ENCODE measurements at places on chromosomes 6 and 20.

- DNase-seq = no peak
Observed at GRCh38 chr6:161951126-161951525, 677.3 kb upstream of the AGPAT4 start.

DNA sequence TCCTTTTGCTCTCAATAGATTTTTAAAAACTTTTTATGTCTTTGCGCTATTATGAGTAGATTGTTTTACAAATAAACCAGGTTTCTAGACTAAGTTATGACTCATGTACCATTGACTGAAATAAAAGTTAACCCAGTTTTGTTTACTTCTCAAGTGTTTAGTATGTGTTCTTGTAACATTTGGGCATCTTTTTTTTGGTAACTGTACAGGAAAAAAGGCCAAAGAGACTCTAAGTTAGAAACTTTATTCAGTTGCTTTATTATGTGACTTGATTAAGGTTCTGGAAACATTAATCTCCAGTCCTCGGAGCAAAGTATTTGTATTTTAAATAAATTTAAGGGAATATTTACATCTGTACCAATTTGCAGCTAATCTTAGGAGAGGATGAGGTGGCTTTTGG is 2.9 kb downstream of the NKAIN2 start:
- DNase-seq = no peak

DNA sequence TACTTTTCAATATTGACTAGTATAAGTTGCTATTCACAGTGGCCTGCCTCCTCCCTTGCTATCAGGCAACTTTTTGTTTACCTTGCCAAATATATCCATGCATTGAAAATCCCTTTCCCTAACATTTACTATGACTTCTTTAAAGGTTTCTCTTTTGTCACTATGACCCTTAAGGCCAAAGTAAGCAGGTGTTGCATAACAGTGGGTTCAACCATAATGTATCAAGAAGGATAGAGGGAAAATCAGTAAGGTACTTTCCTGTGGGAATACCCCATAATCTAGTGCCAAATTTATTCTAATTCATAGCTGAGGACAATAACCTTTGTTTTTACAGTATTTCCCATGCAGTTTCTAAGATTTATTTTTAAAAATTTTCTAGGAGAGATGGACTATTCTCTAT is 527.6 kb downstream of the CDKAL1 start:
- DNase-seq = no peak

- peak; percentile 91 for DNase-seq
Observed at GRCh38 chr6:90080876-90081481, 186.7 kb downstream of the GJA10 start.

- DNase-seq = no peak
Observed at GRCh38 chr6:41449399-41450245, 96.6 kb upstream of the FOXP4 start.

DNA sequence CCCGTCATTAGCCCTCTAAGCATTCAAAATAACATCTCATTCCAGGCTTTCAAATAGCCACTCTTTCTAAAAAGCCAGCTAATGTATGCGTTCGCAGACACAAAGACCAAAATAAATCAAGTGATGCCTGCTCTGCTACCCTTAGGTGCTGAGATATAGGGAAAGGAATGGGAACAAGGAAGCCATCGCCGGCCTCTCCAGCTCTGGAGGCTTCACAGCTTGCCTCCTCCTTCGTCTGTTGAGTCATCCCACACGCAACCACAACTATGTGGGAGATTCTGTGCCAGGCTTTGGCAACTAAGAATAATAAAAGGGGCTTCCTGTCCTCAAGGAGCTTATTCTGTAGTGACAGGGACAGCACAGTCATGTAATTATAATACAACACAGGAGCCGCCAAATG is 27.3 kb upstream of the SLC22A23 start:
- no peak for DNase-seq

DNA sequence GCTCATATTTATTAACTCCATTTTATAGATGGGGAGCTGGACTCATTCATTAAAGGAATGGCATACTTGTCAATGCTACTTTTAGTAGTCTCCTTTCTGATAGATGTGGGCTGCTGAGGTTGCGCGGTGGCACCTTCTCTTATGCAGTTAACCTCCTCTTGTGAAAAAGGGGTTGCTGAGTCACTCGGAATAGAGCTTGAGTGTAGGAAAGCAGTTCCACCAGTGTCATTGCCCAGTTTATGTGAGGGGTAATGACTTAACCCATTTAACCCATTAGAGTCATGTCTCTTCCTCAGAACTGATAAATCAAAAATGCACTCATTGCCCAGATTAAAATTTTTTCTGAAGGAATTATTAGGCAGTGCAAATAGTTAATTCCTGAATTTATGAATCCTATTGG is 6.3 kb downstream of the MAPK14 start:
- DNase-seq = peak; percentile 31

DNA sequence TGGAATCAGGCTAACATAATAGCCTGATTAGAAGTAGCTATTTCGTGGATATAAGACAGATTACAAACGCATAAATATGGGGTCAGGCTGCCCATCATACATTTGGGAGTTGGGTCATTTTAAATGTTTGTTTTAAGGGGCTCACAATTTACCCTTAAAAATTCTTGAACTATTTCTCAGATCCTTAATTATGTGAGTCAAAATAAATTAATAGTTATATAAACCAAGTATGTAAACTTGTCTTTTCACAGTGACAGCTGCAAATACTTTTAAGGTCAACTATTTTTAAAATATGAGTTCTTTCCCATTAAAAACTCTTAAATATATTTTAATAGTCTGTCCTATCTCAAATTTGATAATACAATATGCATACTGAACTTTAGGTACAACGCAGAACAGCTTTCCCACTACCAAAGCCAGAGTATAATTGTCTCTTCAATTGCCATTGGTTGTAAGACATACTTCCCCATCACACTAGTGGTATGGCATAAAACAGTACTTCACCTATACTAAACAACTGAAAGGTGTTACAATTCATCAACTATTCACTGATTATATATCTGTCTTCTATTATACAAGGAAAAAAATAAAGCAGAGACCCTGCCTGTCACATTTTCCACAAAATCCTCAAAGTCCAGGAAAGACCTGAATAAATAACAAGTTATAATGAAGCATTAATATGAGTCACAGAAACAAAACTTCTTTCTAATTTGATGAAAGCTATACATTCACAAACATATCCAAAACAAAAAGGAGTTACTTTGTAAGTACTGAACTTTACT is 80.8 kb upstream of the COL21A1 start:
- no peak for DNase-seq

DNA sequence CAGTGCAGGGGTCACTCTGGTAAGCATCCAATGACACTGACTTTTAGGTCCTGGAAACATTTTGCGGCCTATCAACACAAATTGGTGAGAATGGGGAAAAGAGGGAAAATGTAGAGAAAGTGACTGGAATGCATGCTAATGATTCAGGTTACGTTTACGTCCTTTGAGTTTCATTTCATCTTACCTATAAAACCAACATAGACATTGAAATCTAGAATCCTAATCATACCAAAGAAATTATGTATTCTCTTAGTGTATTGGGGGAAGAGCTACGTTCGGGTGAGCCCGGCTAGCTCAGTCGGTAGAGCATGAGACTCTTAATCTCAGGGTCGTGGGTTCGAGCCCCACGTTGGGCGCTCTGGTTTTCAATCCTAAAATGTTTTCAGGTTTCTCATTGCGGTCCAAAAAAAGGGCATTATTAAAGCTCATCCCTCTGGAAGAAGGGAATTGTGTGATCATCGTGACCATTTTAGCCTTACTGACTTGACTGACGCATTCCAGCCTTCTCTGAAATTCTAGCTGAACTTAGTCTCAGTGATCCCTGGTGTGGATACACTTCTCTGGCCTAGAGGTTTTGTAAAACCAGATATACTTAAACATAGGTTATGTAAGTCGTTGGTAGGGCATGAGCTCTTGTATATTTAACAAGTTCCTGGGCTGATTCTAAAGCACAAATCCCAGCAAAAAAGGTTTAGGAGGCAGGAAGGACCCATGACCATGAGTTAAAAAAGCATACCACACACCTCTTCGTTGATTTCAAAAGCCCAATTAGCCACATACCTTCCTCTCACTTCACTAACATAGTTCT is 18.3 kb downstream of the HMGN4 start:
- peak; percentile 84 for DNase-seq

Data from activated CD4-positive, alpha-beta T cell treated with anti-CD3 and anti-CD28 coated beads, Interleukin-2, Interleukin-4, amounts not matched to agents 100 ng/mL and 50 ng/mL, durations not matched to agents 16 hours and 8 hours (primary cell).